HT1080 (cell line): ENCODE measurements at places on chromosomes 7 and 10.
A peak's percentile ranks its signal among the peaks of the same experiment; 100 is the strongest.

- no peak for DNase-seq
These were observed 71.3 kb upstream of the PODXL start for GRCh38 chr7:131627735-131628190.

DNA sequence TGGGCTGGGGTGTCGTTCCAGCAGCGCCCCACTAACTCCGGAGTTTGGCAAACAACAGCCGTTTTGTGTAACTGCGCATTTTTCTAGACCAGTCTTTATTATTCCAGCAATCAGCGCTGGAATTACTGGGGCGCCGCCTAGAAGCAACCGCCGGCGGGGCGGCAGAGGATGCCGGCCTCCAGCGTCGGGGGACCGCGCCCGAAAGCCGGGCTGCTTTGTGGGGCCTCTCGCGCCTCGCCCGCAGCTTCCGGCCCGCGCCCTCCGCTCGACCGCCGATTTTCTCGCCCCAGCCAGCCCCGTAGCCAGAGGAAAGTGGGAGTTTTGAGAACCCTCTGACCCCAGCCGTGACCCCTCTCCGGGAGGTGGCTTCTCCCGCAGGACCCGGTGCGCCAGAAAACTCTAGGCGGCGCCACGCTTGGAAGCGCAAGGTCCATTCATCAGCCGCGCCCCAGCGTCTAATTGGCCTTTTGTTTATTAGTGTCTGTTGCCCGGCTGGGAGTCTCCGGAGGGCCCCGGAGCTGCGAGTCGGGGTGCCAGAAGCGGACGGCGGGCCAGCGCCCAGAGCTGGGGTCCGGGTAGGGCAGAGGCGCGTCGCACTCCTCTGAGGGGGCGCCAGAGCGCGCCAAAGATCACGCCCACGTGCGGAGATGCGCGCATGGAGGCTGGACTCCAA, 10.7 kb downstream of the EMX2 start:
- DNase-seq: no peak

GRCh38 chr10:122473116-122473515, 11.8 kb downstream of the HTRA1 start:
- no peak for DNase-seq

GRCh38 chr7:4774658-4775249, 669 bp upstream of the AP5Z1 start:
- no peak for DNase-seq

- no peak for DNase-seq
These were observed 24.3 kb downstream of the GDI2 start for GRCh38 chr10:5788969-5789368.

DNA sequence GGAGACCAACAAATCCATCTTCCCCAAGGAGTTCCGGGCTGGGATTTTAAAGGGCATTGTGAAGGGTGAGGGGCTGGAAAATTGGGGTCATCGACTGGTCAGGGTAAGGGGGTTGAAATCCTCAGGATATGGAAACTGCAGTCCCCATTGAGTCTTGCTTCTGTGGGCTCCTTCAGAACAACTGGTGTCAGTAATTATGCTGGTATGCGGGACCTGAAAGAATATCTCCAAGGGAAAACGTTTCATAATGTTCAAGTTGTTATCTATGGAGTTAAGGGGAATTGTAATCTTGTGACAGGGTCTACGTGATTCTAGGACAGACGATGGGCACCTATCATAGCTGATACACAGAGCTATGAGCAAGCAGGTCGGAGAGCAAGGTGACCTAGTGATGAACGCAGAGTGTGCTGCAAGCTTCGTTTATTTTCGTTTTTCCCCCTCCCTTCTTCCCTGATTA, 494 bp upstream of the RHBDD2 start:
- DNase-seq: peak; percentile 11

- no peak for DNase-seq
These were observed 36.7 kb upstream of the SLIT1 start for GRCh38 chr10:97222326-97222961.

- no peak for DNase-seq
These were observed 54.3 kb downstream of the PRKAG2 start for GRCh38 chr7:151822541-151823181.

GRCh38 chr10:15543994-15544393, 172.9 kb upstream of the FAM171A1 start:
- DNase-seq: no peak

GRCh38 chr10:97683556-97684367, 3.3 kb downstream of the AVPI1 start:
- DNase-seq: peak; percentile 55

GRCh38 chr10:90447831-90448230, 410.0 kb downstream of the HTR7 start:
- no peak for DNase-seq
